Esophagus muscularis mucosa (tissue), 4 donors: ENCODE measurements at places on chromosomes 7 and 10. TPM values are rescaled to one million over a fixed set of nuclear protein-coding genes. Genes with fewer than 3 reads are reported as not detected.

GRCh38 chr10:95628786-95629185 lies 27.7 kb downstream of the ALDH18A1 start:
- DNase-seq: no peak

- DNase-seq: no peak
These were observed 2.6 kb upstream of the METTL27 start for GRCh38 chr7:73844848-73845460.

GRCh38 chr7:155769701-155770100 lies 42.6 kb downstream of the SHH start:
- no peak for DNase-seq

- no peak for DNase-seq
These were observed 5.9 kb downstream of the GCK start for GRCh38 chr7:44183386-44183785.

DNA sequence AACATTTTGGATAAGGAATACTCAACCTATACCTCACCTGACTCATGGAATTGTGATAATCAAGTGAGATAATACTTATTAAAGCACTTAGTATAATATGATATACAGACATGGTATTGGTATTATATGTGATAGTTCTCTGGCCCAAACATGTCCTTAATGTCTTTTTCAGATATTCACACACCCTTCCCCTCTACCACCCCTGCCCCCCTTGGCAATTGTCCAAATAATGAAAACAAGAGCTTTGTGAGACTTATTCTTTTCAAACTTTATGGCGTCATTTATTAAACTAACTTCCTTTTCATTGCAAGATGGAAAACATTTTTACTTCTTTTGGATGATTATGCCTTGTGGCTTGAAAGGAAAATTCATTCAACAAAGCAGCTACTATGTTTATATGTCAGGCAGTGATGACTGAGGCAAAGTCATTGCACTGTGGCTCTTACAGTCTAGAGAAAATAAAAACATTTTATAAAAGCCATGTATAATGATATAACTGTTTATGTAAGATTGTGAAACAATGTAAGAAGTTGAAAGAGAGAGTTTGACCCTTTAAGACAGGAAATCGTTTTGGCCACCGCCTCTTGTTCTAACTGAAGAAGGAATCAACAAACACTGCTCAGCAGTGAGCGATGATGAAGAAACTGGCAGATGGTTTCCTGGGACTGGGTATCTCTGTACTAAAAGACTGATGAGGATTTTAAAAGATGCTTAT lies 27.4 kb downstream of the MINPP1 start:
- no peak for DNase-seq

GRCh38 chr10:11509036-11509435 lies 102.4 kb downstream of the USP6NL start:
- no peak for DNase-seq

DNA sequence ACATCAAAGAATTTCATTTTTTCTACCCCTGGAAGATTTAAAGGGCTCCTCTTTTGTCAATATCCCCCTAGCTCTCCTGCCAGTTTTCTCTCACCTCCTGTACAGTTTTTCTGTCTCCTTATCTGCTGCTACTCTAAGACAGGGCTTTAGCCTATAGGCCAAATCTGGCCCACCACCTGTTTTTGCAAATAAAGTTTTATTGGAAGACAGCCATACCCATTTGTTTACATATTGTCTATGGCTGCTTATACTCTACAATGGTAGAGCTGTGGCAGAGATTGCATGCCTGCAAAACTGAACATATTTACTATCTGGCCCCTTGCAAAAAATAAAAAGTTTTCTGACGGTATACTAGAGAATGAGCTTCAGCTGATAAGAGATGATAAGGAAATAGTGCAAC lies 37.4 kb upstream of the GARS1 start:
- DNase-seq: no peak

DNA sequence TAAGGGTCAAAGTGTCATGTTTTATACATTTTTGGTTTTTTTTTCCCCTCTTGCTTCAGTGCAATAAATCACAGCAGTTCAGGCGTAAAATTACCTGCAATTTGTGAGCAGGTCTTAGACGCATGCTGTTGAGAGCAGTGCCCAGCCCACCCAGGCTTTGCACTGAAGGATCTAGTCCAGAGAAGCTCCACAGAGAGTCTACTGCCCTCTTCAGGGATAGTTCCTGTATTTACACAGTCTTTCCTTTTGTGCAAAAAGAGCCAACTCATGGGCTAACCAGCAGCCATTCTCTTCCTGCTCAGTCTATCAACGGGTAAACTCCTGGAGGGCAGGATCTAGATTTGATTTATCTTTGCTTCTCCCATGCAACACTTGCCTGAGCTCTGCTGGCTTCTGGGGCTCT lies 82.2 kb upstream of the NAMPT start:
- DNase-seq: no peak

DNA sequence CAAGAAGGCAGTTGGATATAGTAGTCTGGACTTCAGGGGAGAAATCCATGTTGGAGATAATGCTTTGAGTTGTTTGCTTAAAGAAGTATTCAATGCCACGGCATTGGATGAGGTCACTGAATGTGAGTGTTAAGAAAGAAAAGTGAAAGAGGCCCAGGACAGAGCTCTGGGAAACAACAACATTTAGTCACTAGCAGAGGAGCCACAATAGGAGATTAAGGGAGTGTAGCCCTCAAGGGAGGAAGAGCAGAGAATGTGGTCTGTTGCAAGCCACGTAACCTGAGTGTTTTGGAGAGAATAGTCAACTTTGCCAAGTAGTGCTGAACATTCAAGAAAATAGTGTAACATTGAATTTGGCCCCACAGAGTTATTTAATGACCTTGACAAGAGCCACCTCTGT lies 114.7 kb downstream of the MYO3A start:
- DNase-seq: no peak

DNA sequence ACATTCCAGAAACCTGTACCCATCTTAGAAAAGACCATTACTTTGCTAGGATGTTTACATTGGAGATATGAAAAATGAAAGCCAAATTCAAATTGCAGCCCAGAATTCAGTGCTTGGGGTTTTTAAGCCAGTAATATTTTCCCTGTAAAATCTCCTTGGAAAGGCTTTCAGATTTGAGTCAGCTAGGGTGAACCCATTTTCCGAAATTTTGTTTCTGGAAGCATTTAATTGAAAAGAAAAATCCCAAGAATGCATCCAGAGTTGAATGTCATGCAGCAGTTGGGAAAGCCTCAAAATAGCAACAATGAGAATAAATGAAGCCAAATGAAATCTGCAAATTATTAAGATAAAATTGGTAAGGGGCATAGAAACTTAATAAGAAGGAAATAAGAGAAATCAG lies 106.4 kb downstream of the BMPER start:
- DNase-seq: no peak

GRCh38 chr10:31975157-31975765 lies 46.6 kb upstream of the ARHGAP12 start:
- DNase-seq: no peak

- DNase-seq: no peak
These were observed 43.6 kb upstream of the ZNF32 start for GRCh38 chr10:43692051-43692825.

GRCh38 chr7:113918946-113919345 lies at the start of gene PPP1R3A:
PPP1R3A (minus strand) TSS chr7:113919009; CDS start chr7:113918996, 13 bp downstream.
- no peak for DNase-seq

DNA sequence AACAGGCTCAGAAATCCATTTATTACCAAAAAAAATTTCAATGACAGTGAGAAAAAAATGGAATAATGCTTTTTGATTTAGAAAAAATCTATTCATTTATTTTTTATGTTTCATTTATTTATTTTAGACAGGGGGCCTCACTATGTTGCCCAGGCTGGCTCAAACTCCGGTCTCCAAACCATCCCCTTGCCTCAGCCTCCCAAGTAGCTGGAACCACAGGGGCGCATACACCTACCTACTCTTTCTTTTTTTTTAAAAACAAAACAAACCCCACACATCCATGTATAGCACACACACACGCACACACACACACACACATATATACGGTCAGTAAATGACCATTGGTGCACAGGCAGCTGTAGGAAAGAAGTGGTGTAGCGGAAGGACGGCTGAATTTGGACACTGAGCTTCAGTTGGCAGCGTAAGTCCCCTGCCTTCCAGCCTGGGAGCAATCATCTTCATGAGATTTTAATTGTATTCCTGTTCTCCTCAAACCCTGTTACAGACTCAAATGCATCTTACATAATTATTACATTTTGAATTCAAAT lies 28.8 kb downstream of the ARL4A start:
- DNase-seq: no peak

DNA sequence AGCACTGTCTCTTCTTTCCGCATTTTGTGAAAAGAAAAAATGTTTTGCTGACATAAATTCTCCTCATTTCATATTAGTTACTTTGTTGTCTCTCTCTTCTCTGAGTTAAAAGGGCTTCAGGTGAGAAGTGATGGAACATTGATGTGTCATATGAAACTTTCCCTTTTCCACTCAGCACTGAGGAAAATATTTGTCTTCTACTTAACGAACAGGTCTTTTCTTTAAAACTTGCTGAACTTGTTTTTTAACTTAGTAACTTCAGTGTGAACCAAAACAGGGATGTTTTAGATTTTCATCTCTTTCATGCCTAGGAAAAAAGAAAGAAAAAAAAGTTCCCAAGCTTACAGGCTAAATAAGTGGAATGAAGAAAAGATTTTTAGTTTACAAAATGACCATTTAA lies 19.0 kb upstream of the TSPAN12 start:
- DNase-seq: no peak

DNA sequence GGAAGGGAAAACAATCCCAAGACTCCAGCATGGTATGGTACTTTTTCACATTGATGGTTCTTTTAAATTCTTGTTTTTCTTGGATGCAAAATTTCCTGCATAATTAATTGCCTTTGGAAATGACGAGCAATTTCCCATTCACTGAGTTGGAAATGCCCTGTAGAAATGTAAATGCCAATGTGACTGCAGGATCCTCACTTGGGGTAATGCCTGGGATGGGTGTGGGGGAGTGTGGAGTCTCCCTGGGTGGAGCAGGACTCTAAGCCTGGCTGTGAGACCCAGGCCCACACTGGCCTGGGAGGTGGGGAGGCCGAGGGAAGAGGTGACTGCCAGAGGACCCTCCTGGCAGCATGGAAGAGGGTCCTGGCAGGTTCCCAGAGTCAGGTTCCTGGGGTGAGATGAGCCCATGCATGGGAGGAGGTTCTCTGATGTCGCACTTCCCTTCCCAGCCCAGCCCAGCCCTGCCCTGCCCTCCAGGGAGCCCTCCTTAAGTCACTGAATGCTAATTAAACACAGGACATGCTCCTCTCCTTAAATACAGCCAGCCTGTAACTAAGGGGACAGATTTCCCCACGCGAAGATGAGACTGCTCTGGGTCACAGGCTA lies 157.9 kb downstream of the GFRA1 start:
- DNase-seq: no peak

DNA sequence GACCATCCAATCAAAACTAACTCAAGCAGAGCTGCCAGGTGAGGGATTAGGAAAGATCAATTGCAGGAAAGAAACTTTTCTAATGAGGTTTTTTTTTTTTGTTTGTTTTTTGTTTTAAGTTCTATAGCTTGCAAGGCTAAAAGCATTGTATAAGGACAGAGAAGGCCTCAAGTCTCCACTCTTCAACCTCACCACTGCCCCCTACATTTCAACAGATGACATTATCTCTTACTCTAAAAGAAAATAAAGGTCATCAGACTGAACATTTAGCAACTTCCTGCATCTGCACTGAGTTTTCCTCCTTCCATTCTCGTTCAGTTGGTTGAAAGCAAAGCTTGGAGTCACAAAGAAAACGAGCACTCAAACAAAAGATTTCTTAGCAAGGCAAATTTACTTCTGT lies 45.2 kb upstream of the EXOC4 start:
- DNase-seq: no peak

DNA sequence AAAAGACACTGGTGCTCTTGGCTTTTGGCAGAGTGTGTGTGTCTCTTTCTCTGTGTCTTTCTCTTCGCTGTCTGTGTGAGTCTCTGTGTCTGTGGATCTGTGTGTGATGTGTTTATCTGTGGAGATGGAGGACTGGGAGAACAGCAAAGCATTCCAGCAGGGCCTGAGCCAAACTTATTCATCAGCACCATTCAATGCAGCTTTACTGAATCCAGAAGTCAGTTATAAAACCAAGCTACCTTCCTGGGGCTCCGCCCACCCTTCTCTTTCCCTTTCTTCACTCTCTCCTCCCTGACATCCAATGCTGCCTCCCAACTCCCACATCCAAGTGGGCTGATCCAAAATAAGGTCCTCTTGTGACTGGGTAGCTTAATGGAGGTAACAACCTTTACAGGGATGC lies 3.9 kb downstream of the SGMS1 start:
- DNase-seq: no peak

DNA sequence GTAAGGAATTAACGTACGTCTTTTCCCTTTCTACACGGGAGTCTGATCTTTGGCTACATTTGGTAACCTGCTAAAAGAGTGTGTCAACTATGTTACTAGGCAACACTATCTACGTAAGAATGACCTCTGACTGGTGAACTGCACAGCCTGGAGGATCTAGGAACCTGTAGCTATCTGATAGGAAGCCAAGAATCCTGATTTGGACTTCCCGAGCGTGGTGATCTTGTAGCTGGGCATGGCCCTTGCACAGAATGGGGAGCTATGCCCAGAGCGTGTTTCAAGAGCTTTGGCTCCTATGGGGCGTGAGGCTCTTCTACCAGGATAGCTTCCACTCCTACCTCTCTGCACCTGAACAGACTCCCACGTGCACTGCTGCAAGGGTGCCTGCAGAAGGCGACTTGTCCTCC lies 157.5 kb downstream of the TAX1BP1 start:
- DNase-seq: no peak

DNA sequence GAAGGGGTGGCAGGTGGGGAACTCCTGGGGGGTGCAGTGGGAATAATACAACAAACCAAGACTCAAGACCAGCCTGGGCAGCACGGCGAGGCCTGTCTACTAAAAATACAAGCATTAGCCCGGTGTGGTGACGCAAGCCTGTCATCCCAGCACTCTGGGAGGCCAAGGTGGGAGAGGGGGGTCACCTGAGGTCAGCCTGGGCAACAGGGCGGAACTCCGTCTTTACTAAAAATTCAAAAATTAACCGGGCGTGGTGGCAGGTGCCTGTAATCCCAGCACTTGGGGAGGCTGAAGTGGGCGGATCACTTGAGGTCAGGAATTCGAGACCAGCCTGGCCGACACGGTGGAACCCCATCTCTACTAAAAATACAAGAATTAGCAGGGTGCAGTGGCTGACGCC lies 48.4 kb upstream of the ELFN1 start:
- DNase-seq: no peak

- no peak for DNase-seq
These were observed 92.3 kb downstream of the PRLHR start for GRCh38 chr10:118503192-118503591.

Gene ENO4
- 0.29 TPM for total RNA-seq

Gene MAGI2
- 21.6 TPM for total RNA-seq

Gene SUN3
- total RNA-seq: not detected

Gene HKDC1
- total RNA-seq: 0.17 TPM

Gene DCLRE1A
- total RNA-seq: 4.1 TPM

Gene FAM20C
- total RNA-seq: 72.9 TPM

Gene BLNK
- 0.86 TPM for total RNA-seq

Gene ZNF37A
- total RNA-seq: 18.0 TPM

Gene PVRIG
- total RNA-seq: not detected

Gene TMEM236
- 0.99 TPM for total RNA-seq

Gene MEOX2
- total RNA-seq: 3.6 TPM
